ENCODE measurements at places on chromosomes 11 and 22. TPM values are rescaled to one million over a fixed set of nuclear protein-coding genes. Genes with fewer than 3 reads are reported as not detected.

Gene KMT5B
- 34.1 TPM for total RNA-seq

Gene SOX6
- total RNA-seq: 23.7 TPM

Gene JAML
- total RNA-seq: 0.60 TPM

Gene TREH
- not detected for total RNA-seq

Gene NECTIN1
- 13.3 TPM for total RNA-seq

Gene EFEMP2
- 78.4 TPM for total RNA-seq

Gene HYOU1
- total RNA-seq: 78.1 TPM

Gene OR52E5
- total RNA-seq: not detected

Gene OR52E8
- not detected for total RNA-seq

Gene SLC22A6
- not detected for total RNA-seq

Gene GUCY1A2
- 8.0 TPM for total RNA-seq

Gene IL18BP
- 7.2 TPM for total RNA-seq

Gene ADORA2A
- total RNA-seq: 4.2 TPM

Gene CALCB
- total RNA-seq: 0.90 TPM

Gene ANKRD49
- total RNA-seq: 10.2 TPM

Gene FOLR2
- 34.1 TPM for total RNA-seq

Gene BRSK2
- total RNA-seq: 2.4 TPM

Gene ATP5MG
- 36.1 TPM for total RNA-seq

Gene IL17REL
- not detected for total RNA-seq

Gene UCP3
- 1.9 TPM for total RNA-seq

Gene TRIM3
- 47.7 TPM for total RNA-seq

Gene SERHL2
- total RNA-seq: 3.3 TPM

Gene BET1L
- total RNA-seq: 42.2 TPM

Gene SHANK2
- 2.0 TPM for total RNA-seq

Gene TSKU
- total RNA-seq: 218 TPM

Measured in tibial nerve (tissue), 4 donors.